ENCODE measurements at places on chromosomes 3 and 15.

GRCh38 chr3:126432361-126433104, 37.8 kb downstream of the CFAP100 start:
- no peak for DNase-seq

DNA sequence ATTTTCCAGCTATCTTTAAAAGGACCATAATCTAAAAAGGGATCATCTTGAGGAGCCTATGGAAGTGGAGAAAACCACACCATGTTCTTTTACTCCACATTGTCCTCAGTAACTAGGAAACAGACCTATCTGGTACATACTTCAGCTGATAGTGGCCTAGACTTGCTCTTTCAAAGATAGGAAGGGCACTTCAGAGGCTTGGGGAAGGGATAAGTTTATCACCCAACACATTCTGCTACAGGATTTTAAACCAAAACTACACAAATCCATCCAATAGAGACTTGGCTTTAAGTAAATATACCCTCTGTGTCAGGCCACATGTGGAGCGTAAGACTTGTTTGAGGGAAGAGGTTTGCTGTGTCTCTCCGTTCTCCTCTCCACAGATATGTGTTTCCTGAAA, 35.4 kb downstream of the CP start:
- no peak for DNase-seq

- no peak for DNase-seq
Observed at GRCh38 chr3:132881756-132882409, 156.3 kb upstream of the TMEM108 start.

GRCh38 chr3:89414270-89414669, 306.8 kb downstream of the EPHA3 start:
- DNase-seq: no peak

DNA sequence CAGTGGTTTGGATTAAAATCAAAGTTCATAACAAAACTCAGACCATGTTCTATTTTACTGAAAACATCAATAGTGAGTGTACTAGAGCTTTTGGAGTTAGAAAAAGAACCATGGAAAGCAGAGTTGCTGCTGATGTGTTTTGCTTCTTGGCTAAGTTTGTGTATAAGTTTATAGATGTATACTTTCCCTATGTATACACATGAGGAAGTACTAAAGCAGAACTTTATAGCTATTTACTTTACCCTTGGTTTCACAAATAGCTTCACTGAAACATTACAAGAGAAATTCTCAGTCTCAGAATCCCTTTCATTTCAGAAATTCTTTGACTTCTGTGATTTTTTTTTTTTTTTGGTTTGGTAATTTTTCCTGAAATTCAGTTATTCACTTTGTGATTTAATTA, 229.0 kb downstream of the PTPRG start:
- DNase-seq: no peak

DNA sequence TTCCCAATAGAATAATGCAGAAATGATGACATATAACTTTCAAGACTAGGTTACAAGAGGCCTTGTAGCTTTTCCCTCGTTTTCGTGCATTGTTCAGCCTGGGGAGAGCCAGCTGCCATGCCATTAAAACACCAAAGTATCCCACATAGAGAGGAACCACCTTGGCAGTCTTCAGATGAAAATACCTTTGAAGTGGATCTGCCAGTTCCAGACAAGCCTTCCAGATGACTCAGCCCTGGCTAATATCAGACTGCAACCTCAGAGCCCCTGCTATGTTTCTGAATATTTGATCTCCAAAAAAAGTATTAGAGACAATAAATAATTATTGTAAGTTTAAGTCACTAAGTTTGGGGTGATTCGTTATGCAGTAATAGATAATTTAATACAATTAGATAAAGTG, 294.3 kb upstream of the GBE1 start:
- DNase-seq: no peak

- DNase-seq: no peak
Observed at GRCh38 chr15:57418635-57419034, 42.3 kb downstream of the CGNL1 start.

DNA sequence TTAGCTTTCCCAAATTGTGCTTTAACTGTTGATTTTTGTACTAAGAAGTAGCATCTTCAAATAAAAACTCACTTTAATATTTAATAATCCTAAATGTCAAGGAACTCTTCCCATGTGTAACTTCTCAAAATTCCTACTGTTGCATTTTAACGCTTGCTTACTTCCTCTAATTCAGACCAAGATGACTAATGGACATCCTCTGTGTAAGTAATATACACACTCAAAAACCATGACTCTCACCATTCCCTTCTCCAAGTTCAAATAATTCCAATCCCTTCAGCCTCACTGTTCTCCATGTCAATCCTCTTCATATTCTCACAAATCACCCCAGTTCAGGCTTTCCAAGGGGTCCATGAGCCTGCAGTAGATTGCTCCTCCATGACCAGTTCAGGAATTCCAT, 13.0 kb downstream of the MRPL46 start:
- DNase-seq: no peak

Data from occipital lobe (tissue), 3 donors.